Tongue (tissue), 3 donors: ENCODE measurements at places on chromosomes 5 and 9.

DNA sequence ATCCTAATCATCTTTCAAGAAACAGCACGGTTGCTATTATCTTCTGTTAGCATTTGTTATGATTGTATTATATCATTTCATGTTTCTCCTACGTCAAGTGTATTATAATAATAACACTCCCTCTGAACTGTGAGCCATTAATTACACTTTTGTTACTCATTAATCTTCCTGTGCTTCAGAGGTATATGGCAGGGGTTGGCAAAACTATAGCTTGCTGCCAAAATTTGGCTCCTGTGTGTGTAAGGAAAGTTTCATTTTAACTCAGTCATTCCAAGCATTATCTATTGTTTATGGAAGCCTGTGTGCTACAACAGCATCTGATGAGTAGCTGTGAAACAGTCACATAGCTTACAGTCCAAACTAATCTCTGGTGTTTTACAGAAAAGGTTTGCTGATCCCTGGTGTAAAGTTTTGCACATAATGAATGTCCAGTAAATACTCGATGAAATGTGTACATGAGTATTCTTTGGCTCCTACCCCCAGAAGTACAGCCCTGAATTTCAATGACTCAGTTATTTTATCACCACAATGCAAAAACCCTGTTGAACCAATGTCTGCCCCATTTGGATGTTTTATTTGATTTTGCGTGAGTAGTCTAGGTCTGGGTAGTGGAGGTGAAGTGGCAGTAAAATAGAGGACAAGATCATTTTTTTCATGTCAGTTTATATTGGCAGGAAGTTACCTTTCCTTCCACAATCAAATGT, 648.2 kb downstream of the MAT2B start:
- no peak for DNase-seq

DNA sequence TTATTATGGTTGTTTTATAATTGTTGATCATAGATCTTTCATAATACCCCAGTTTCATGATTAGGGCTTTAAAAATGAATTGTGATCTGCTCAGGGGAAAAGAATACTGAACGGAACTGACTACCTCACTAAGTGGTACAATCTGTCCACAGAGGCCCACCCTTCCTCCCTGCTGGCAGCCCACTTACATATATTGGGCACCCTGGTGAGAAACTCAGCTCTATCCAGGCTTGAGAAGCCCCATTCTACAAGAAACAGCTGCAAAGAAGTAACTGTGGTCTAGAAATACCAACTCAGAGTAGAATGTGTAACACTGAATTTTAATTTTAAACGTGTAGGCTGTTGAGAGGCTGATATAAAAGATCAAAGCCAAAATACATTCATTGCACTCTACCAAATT, 46.9 kb downstream of the TSSK1B start:
- DNase-seq = no peak

DNA sequence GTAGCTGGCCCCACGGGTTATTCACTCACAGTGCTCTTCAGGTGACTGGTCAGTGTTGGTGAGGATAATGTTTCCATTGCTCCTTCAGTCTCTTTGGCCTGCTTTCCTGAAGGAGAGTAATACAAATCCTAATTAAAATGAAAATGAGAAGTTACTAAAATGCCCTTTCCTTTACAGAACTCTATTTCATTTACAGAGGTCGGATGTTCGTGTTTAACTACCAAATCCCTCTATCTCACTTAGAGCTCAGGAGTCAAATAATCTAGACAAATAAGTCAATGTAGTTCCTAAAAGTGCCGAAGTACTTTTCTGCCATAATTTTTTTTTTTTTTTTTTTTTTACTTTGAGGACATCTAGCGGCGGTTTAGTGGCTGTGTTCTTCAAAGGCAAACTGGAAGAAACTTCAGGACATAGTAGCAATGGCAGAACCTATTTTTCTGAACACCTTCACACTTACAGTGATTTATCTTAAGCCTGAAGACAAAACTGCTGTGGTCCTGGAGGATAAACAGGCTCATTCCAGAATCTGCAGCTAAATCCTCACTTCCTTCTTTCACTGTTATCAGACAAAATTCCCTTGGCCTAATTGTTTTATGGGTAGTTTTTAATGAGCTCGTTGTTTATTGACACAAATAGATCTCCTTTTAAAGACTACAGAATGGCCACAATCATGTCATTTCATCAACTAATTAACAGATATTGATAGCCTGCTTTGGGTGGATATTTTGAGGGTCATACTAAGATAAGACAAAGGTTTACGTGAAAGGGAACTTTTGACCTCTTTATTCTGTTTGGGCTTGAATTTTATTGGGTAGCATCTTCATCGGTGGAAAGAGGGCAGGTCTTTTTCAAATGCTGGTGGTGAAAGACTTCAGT, 207.6 kb upstream of the DMRTA1 start:
- peak; percentile 36 for DNase-seq

GRCh38 chr5:158992037-158992740, 107.5 kb downstream of the EBF1 start:
- peak; percentile 48 for DNase-seq

GRCh38 chr5:76582230-76583162, 40.7 kb downstream of the F2RL2 start:
- no peak for DNase-seq

- no peak for DNase-seq
Observed at GRCh38 chr5:165400086-165400485, 1894.7 kb downstream of the MAT2B start.

DNA sequence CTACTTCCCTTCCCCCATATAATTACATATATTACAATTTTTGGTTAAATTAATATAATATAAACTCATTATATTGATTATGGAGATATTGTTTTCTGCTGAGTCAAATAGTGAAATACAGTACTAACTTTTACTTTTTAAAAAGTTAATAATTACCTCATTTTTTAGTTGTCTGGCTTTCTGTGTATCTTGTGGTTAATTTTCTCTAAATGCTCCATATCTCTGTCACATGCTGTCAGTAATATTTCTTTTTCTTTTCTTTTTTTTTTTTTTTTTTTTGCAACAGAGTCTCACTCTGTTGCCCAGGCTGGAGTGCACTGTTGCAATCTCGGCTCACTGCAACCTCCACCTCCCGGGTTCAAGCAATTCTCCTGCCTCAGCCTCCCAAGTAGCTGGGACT, 23.2 kb downstream of the STX17 start:
- no peak for DNase-seq

DNA sequence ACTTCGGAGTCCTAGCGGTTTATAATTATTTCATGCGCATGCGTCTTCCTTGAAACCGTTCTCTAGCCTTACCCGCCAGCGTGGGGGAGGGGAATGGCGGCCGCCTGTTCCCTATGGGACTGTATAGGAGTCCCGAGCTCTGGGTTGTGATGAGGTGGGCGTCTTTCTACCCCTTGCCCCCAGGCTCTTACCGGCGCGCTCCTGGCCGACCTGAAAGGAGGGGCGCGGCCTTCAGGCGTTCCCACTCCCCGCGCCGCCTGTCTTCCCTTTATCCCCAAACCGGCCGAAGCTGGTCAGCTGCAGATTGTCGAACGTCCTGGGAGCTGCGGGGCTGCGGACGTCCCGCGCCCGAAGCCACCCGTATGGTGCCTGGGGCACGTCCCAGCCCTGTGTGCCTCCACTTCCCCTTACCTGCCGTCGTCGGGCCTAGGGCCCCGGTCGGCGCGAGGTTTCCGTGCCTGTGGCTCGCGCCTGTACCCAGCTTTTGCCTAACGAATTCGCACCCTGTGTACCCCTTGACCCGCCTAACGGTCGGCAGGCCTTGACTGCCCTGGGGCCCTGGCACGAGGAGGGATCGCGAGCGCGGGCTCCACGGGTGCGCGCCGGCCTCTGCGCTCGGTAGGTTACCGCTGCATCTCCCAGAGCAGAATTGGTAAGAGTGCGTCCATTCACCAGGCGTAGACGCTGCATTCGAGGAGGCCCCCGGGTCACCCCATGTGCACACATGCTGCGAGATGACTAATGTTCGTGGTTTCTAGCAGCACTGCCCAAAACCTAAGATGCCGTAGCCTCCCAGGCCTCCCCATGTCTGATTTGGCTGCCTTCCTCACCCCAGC, 653 bp upstream of the HNRNPH1 start:
- no peak for DNase-seq

- no peak for DNase-seq
Observed at GRCh38 chr9:73059247-73059646, 92.4 kb upstream of the ANXA1 start.

DNA sequence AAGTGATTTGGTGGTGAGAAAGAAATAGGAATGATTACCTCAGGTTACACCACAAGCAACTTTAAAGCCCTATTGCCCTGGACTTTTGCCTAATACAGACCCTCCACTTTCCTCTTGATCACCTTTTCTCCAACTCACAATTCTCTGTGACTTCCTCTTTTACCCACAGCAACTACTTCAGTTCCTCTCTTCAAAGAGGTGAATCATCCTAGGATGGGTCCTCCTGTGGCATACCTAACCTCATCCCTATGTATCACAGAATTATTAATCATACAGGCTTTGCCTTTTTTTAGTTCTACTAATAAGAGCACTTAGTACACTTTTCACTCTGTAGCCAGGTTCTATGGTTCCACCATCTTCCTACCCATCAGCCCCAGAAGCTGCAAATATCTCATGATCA, 19.6 kb upstream of the INSL6 start:
- no peak for DNase-seq

DNA sequence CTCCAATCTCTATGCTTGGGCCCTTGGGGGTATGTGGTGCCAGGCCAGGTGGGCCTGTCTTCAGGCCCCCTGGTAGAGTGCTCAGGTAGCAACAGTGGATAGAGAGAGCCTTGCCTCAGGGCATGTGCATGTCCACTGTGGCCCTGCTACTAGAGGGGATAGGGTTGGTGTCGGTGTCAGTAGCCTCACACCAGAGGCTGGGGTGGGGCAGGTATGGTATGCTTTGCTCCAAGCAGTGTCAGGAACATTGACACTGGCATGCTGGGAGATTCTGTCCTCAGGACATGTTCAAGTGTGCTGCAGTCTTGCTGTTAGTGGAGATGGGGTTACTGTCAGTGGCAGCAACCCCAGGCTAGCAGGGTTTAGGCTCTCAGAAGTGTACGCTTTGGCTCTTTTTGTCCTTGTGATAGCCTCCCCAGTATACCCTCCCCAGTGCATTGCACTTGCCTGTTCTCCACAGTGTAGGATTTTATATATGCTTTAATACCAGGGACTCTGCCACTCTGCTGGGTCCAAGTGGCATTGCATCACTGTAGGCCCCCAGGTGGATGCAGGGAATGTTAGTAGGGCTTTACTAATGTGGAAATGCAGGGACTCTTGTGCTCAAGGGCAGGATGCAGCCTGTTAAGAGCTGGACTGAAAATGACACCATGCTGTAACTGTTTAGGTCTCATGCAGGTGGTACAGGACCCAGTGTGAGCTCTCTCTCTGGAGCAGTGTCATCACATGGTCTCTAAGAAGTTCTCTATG, 21.6 kb downstream of the RIC1 start:
- DNase-seq = no peak

GRCh38 chr5:76781775-76782174, 37.1 kb upstream of the F2RL1 start:
- no peak for DNase-seq

- peak; percentile 8 for DNase-seq
Observed at GRCh38 chr5:158152136-158152535, 293.2 kb upstream of the CLINT1 start.

DNA sequence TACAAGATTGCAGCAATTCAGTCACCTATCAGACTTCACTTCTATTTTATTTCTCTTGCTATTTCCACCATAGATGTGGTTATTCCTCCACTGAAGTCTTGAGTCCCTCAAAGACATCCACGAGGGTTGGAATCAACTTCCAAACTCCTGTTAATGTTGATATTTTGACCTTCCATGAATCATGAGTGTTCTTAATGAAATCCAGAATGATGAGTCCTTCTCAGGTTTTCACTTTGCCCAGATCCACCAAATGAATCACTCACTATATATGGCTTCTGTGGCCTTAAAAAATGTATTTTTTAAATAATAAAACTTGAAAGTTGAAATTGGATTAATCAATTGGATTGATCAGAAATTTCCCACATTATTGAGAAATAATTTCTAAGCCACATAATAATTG, 1821.0 kb downstream of the EFNA5 start:
- no peak for DNase-seq

GRCh38 chr9:75130621-75131230, 42.4 kb downstream of the OSTF1 start:
- DNase-seq = no peak

DNA sequence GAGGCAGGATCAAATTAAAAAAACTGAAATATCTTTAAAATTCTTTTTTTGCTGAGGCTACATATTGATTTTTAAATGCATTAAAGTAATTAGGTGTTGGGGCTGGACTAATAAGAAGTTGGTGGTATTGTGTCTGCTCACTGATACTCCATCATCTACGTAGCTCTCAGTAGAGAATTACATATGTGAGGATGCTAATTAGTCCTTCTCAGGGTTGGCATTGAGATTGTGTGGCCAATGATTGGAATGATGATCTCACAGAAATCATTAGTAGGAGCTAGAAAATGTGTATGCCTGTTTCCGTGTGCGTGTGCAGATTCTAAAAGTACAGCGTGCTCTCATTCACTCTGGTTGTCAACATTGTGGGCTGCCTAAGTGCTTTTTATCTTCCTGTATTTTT, 283.8 kb downstream of the SH3GL2 start:
- DNase-seq = no peak

DNA sequence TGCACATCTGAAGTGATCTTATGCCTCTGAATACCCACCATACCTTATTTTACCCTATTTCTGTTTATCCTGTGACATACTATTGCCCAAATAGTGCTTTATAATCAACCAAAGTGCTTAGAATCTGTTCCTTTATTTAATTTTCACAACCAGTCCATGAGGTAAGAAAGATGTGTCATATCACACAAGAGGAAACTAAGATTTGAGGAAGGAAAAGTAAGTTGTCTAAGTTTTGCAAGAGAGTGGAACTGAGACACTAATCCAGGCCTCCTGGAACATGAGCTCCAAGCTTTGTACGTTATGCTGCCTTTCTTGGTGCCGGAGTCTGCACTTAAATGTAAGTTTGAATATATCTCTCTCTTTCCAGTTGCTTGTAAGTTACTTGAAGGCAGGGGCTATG, 17.2 kb downstream of the KDM3B start:
- no peak for DNase-seq

GRCh38 chr5:173720953-173721600, 104.6 kb upstream of the BOD1 start:
- no peak for DNase-seq

GRCh38 chr5:134451936-134452505, 40.3 kb upstream of the CDKN2AIPNL start:
- peak; percentile 43 for DNase-seq

GRCh38 chr9:12775679-12776512, 1.1 kb downstream of the LURAP1L start:
- peak; percentile 88 for DNase-seq

- DNase-seq = no peak
Observed at GRCh38 chr5:101608322-101608721, 687.8 kb downstream of the SLCO4C1 start.

GRCh38 chr5:56145511-56145910, 87.6 kb downstream of the ANKRD55 start:
- DNase-seq = no peak
